Activated T-helper 1 cell treated with anti-CD3 and anti-CD28 coated beads, Interleukin-12 subunit alpha, Interleukin-12 subunit beta, Interleukin-2, Interleukin-4 antibody, amounts not matched to agents 30 ng/mL and 10 ng/mL and 1 ng/mL, durations not matched to agents 14 hours and 24 hours and 36 hours (primary cell): ENCODE measurements at places on chromosomes 16 and 17. TPM values are rescaled to one million over a fixed set of nuclear protein-coding genes. Genes with fewer than 3 reads are reported as not detected.

Gene MGAT5B
- total RNA-seq: 0.81 and 1.2 TPM in 2 replicates

DNA sequence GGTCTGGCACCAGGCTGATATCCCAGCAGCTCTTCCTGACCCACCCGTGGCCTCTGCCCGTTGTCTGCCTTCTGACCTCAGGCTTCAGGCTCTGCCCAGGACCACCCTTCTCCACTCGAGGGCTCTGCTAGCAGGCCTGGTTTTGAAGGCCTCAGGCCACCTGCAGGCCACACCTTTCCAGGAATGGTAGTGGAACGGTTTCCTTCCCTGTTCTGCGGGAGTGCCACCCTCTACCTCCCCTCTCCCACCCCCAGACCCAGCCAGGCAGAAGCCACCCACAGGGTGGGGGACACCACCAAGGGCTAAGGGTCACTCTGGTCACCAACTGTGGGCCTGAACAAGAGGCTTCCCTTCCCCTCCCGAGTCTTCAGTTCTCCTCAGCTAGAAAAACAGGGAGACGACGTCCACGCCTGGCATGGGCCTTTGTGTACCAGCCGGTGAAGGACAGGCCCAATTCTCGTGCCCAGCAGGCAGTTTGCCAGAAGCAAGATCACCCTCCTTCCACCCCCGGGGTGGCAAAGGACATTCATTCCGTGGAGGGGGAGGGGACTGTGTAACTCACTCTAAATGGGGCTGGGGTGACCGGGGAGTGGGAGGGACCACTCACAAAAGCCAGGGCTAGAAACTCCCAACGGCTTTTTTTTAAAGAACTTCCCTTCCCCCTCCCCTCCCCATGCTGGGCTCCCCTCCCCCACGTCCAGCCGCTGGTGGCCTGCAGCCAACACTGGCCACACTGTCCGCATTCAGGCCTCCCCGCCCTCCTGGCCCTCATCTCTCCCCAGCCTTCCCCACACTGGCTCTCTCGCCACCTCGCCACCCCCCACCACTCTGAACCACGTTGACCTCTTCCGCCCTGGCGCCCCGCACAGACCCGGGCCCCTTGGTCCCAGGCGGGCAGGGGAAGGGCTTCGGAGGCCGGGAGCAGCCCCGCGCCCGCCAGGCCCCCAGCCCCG lies 7.7 kb downstream of the CBX4 start:
- DNase-seq: no peak

Gene ACSM2A
- not detected in 2 replicates for total RNA-seq

- DNase-seq: no peak
These were observed 2.4 kb upstream of the TACO1 start for GRCh38 chr17:63598281-63598680.

Gene TSNAXIP1
- total RNA-seq: 0.52 and 0.83 TPM in 2 replicates

- DNase-seq: no peak
These were observed 253.3 kb downstream of the SLC39A11 start for GRCh38 chr17:72839131-72839725.

Gene PDIA2
- not detected in 2 replicates for total RNA-seq

DNA sequence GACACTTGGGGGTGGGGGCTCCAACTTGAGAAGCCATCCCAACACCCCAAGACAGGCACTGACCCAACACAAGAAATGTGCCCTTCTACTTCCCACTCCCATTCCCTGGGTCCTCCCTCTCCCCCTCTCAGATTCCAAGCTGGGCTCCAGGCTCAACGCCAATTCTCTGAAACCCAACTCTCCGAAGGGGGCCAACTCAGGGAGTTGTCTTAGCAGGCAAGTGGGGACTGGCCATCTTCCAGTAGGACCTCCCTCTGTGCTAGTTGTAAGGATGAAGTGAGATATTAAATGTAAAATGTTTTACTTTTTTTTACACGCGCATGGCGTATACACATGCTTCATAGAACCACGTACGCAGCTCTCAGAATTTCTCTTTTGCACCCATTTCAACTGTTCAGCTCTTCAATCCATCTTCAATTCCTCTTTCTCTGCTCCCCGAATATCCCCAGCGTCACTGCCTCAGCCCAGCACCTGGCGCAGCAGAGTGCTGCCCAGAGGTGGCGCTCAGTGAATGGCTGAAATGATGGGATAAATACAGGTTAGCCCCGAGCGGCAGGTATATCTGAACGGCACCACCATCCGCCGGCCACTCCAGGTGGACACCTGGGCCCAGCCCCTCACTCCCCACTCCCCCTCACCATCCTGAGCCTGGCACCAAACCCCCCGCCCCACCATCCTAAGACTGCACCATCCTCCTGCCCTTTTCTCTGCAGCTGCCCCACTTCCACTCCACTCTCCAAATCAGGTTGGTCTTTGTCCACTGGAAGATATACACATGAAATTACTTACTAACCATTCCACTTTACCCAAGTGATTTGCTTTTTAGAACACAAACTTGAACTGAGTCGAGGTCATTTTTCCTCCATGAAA lies 43.9 kb upstream of the TNRC6C start:
- DNase-seq: no peak

DNA sequence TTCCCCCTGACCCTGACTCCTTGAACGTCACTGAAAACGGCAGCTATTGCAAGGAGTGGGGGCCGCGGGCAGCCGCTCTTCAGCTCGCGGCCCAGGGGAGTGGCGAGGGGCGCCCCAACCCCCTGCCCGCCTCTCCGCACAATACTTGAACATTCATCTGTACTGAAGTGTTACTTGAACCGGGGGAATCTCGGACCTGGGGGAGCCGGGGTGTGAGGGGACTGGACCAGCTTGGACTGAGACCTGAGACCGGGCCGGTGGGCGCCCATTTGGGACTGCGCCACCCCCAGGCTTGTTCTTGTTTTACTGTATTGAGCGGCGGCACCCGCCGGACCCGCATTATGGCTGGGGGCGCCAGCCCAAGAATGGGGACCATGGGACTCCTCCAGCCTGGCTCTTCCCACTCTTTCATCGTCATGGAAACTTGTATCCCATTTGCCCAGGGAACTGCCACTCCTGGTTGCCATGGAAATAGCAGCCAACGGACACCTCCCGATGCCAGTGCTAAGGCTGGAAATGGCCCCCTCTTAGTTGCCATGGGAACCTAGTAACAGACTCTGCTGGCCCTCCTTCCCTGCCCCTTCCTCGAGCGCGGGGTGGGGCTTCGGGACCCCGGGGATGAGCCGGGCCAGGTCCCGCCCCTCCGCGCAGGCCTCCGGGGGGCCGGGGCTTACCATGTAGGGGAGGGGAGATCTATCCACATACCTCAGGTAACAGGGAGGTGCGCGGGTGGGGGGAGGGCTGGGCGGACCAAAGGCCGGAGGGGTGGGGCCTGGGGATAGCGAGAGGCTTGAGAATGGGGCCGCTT lies 805 bp upstream of the ORAI3 start:
- no peak for DNase-seq

- DNase-seq: no peak
These were observed 41.4 kb upstream of the BHLHA9 start for GRCh38 chr17:1228781-1229348.

Gene TBC1D3C
- 0.20 TPM in 1 of 2 replicates, not detected in the other for total RNA-seq

- no peak for DNase-seq
These were observed 140.0 kb downstream of the IRF8 start for GRCh38 chr16:86038926-86039310.

DNA sequence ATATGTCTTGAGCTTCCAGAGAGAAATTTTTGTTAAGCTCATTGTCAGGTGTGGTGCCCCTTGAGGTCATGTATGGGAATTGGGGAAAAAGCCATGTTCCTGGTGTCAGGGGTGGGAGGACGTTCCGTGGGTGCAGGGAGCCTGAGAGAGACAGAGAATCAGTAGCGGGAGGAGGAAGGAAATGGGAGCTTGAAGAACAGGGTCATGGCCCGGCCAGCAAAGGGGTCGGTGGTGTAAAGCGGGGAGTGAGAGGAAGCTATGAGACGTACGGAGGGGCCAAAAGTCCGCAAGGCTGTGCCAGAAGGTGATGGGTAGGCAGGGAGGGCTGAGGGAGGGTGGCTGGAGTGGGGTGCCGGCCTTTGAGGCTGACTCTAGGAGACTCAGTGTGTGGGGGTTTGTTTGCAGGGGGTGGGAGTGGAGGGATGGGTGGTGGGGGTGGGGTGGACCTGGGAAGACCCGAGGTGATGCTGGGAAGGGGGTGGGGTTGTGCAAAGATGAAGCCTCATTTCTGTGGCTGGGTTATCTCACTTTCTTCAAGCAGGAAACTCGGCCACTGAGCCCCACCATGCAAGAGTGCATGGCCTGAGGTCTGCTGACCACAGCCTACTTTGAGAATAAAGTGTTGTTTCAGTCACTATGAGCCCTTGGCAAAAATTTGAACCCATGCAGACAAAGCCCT lies 63.6 kb downstream of the PLCG2 start:
- DNase-seq: no peak

- DNase-seq: no peak
These were observed 338.1 kb downstream of the SEC14L1 start for GRCh38 chr17:77478899-77479298.
